ENCODE measurements at places on chromosomes 2 and 18.

DNA sequence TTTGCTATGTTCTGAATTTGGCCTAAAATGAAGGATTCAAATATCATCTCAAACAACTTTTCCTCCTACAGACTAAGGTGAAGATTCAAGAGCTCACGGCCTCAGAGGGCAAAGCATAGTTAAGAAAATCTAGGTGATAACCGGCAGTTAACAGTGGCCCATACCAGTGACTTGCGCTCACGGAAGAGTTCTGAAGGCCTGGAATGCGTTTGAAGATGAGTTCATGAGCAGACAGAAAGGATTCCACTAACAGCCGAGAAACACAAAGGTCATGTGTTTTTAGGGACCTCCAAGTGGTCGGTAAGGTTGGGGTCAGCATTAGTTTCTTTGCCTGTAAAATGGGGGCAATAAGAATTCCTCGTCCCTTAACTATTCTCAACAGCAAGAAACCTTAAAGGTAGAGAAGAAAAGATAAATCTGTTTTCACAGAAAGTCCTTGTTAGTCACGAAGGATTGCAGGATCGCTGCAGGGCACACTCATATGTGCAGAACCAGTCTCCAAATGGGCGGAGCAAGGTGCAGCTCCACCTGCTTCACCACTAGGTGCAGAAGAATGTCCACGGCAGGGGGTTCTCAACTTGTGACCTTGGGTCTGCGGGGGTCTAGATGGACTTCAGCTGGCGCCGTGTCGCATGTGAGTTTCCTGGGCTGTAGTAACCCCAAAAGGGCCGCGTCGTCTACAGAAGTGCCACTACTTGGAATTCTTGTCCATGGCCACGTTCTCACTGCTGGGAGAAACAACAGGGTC, 708 bp upstream of the RPIA start:
- no peak for DNase-seq

DNA sequence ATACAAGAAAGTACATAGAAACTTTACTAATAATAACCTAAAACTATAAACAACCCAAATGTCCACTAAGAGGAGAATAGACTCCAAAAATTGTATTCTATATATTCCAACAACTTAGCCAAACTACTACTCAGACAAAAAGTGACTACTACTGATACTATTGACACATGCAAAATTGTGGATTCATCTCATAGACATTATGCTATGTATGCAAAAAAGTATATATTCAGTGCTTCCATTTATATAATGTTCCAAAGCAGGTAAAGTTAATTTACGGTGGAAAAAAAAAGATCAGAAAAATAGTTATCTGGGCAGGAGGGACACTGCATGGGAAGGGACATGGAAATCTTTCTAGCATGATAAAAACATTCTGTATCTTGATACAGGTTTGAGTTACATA, 62.0 kb upstream of the SRD5A2 start:
- DNase-seq = no peak

DNA sequence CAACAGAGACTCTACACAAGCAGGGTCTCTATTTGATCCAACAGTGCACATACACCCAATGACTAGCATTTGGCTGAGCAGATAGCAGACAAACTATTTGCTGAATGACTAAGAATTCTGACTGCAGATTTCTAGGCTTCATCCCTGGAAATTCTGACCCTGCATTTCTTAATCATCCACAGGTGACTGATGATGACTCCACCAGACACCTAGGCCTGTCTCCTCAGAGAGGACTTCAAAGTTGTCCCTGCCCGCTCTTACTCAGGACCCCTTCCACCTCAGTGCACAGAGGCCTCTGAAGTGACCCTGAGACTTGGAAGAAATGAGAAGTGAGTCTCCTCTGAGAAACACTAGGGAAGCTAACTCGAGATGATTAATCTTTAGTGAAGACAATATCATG, 51.3 kb downstream of the SEPTIN10 start:
- DNase-seq = no peak

DNA sequence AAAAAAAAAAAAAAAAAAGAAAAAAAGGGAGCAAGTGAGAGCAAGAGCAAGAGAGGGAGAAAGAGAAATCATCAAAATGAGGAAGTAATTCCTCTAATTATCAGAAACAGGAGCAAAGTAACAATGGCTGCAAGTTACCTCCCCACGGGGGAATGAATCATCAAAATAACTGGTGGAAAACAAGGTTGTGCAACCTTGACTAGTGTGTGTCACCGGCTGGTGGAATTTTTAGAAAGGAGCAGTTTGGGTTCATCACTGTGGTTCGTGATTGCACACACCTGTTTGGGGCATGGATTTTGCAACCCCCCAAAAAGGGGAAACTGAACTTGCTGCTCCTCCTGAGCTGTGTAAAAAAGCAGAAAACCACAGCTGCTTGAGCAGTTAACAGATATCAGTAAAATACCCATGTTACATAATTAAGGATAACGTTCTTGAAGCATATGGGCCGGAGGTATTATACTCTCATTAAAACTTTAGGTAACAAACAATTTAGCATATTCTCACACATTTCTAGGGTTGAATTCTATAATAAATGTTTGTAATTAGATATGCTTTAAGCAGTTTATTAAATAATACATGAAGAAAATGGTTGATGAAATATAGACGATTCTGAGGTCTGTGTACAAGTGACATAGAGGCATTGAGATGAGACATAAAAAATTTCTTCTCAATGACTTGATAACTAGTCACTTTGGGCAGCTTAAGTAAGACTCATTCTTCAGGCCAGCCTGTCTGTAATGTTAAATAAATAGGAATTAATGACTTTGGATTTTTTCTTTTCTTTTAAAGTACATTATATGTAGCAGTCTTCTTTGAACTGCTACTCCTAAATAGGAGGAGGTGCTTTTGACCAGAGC, 184.2 kb upstream of the ZEB2 start:
- no peak for DNase-seq

- DNase-seq = no peak
These were observed 90.4 kb downstream of the ATAD2B start for GRCh38 chr2:23836505-23836904.

Data from cerebellar nuclear complex (tissue), 1 donor.